ENCODE measurements at places on chromosomes 7 and 10.

DNA sequence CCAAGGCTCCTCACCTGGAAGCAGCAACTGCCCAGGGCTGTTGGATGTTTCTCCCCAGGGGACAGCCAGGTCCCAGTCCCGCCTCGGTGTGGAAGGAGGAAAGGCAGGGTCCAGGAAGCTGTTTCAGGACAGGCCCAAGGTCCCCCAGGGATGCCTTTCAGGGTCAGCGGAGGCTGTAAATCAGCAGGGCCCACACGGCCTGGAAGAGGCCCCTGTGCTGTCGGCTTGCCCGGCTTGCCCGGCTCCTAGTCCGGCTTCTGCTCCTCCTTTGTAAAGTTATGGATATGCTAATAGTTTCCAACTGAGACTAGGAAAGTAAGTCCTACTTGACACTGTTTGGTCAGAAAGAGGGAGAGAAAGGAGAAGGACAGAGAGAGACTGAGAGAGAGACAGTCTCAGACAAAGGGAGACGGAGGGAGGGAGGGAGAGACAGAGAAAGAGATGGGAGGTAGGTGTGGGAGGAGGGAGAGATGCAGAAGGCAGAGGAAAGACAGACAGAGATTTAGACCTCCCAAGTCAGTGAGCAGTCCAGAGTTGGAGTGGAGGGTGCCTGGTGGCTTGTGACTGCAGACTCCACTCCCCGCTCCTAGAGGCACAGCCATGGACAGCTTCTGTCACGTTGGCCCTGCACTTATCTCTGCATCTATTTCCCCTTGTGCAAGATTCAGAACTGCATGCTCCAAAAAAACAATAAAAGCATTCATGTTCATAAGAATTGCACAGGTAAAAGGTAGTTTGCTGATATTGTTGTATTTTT, 10.5 kb downstream of the IKZF1 start:
- no peak for DNase-seq

DNA sequence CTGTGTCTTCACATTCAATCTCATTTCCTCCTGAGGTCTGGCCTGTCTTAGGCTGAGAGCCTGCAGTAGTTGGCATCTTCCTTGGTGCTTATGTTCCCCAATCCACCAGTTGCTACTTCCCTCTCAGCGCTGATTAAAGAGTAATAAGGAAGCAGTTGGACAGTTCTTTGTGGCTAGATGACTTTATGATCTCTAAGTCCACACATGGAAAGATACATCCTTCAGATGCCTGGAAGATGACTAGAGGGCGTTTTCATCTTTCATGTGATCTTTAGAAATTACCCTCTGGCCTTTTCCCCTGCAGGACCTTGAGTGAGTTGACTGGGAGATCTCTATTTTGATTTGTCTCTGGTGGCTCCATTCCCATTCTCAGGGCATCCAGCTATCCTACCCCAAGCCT, 204.5 kb downstream of the GRM3 start:
- DNase-seq, result no peak

DNA sequence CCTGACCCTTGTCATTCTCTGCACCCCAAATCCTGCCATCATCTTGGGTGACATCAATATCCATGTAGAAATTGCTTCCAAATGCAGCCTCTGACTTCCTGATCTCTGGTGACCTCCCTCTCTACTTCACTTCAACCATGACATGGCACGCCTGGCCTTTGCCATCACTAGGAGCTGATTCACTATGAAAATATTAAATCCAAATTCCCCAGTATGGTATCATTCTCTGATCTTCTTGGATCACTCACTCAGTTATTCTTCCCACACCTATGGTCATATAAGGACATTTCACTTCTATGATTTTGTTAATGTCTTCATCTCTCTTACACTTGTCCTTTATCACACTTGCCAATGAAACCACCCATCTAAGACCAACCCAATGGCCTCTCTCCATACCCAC, 73.7 kb upstream of the ODAD2 start:
- DNase-seq, result no peak

GRCh38 chr10:94500063-94500462, 45.5 kb upstream of the HELLS start:
- DNase-seq, result no peak

DNA sequence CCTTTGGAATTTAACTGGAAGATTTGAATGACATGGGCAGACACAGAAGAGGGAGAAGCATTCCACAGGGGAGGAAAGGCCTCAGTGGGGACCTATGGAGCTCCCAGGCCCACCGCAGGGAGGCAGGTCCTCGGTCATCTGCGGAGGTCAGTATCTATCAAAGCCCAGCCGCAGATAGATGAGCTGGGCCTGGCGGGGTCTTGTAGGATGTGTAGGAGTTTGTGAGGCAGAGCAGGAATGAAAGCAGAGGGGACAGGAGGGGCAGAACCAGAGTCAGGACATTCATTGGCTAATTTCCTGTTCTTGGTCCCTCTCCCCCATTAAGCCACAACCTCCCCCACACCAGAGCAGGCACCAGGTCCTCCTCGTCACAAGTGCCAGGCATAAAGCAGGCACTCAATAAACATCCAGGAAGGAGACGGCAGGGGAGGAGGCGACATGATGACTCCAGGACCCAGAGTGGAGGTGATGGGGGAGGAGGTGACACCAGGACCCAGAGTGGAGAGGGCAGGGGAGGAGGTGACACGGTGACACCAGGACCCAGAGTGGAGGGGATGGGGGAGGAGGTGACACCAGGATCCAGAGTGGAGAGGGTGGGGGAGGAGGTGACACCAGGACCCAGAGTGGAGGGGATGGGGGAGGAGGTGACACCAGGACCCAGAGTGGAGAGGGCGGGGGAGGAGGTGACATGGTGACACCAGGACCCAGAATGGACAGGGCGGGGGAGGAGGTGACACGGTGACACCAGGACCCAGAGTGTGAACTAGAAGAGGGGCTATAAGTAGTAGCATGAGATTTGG, 83.7 kb upstream of the PDGFA start:
- no peak for DNase-seq

DNA sequence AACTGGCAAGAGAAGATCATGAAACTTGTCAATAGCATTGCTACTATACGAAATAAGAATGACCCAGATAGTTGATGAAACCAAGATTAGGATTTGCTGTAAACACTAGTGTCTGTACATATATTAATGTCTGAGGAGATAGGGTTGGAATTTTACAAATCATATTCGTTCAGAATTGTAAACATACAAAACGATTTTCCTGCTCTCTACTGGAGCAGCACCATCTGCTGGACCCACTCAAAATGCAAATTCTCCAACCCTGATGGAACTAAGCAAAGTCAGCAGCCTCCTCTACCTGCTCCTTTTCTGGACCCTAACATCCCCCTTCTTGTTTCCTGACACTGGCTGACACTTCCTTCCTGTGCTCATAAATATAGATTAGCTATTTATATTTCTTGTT, 29.4 kb upstream of the SGMS1 start:
- DNase-seq, result no peak

DNA sequence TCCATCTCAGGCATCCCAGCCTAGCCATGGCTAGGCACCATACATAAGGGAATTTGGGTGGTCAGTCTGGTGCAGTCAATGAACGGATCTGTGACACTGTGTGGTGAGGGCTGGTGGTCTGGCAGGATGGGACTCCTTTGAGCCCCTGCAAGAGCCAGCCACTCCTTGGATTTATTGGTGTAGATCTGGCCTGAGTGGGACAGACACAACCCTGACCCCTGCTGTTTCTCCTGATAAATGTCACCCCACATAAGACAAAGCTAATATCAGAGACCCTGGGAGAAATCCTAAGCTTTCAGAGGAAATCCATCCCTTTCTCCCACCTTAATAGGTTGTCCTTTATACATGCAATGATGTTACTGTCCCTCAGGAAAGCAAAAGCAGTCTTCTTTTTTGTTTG, 2.3 kb downstream of the FBXO24 start:
- DNase-seq, result no peak

GRCh38 chr10:34047389-34047788, 712.9 kb upstream of the NRP1 start:
- DNase-seq, result no peak

DNA sequence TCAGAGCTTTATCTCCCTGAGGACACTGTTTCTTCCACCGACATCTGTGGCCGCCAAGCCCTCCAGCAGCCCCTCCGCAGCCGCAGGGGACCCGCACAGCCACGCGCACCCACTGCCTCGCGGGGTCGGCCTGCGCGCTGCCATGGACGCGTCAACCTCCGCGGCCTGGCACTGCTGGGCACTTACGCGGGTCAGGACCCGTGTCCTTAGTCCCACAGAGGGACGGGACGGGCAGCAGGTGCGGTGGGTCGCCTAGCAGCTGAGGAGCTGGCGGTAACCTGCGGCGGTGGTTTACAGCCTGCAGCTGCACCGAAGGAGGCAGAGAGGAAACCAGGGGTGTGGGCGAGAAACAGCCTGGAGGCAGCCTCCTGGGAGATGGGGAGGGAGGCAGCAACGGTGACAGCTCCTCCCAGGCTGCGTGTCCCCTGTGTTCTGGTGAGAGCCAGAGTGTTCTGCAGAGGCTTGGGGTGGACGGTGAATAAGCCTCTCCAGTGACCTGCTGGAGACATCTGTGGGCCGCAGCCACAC, 61.3 kb downstream of the SEC61G start:
- no peak for DNase-seq

DNA sequence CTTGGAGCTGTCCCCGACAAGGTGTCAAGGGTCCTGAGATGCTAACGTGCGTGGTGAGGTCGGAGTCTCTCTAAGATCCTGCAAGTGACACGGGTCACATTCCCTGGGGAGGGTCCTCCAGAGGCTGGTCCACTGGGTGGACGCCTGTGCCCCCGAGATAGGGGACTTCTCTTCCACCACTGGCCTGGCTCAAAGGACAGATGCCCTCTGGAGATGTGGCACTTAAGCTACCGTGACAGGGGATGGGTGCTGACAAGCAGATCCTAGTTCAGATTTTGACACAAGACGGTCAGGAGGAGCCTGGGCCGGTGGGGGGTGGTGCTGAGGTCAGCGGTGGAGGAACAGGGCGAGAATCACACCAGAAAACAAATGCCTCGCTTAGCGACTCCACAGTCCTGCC, 178.0 kb downstream of the ADARB2 start:
- DNase-seq, result no peak

DNA sequence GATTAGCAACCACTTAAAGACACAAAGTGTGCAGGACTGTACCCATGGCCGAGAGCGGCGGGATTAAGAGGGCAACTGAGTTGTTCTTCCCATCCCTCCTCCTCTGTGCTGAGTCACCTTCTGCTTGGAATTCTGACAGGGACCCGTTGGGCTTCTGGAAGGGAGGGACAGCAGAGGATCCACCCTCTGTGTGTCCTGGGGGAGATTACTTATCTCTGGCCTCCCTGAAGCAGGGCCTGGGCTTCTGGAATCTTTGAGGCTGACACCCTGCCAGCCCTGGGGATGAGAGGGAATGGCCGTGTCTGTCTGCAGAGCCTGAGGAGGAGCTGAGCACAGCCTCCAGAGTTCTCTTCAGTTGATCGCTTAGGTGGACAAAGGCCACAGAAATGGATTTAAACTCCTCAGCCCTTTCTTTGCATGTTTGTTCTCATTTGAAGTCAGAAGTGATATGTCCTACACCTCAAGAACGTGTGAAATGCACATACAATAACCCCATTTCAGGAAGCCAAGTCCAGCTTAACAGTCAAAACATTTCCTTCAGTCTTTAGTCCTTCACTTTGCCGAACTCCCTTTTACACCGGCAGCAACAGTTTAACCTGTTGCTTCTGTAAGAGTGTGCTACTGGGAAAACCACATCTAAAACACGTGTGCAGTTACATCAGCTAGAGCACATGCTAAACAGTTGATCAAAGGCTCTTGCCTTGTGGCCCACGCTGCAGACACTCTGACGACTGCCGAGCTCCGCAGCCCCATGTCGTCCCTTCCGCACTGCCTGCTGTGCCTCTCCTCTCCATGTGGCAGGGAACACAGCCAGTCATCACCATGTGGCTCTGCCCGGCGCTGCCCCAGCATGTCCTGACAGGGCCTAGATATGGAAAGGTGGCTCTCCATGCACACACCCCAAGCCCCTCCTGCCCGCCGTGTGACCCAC, 55.7 kb downstream of the IKZF1 start:
- no peak for DNase-seq

GRCh38 chr7:40700653-40701421, 566.0 kb downstream of the SUGCT start:
- DNase-seq, result no peak

DNA sequence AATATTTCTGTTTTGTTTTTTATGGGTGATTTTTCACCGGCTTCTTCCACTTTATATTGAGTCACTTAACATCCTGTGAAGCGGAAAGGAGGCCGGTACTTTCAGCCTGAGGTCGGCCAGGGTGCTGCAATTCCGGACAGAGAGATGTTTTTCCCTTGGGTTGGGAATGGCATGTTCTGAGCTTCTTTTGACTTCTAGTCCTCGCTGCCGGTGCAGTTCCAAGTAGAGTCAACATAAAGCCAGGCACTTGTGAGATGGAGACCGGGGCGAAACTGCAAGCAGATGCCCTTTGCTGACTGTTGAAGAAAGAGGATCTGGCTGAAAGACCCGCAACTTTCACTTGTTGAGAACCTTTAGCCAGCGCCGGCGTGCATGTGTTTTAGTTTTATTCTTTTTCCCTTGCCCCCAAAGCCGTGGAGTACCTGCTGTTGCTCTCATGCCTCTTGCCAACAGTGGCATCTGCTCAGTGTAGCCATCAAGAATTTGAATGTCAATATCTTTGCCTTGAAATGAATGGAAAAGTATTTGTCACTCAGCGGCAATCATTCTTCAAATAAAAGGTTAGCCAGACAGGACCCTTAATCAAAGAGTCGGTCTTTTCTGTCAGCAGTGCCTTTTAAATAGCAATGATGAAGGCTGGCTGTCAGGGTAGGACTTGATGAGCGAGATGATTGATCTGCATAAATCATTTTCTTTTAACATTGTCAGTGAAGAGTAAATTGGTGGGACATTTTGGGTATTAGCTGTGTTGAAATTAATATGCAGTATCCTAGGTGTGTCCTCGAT, 351.2 kb downstream of the LRMDA start:
- no peak for DNase-seq

DNA sequence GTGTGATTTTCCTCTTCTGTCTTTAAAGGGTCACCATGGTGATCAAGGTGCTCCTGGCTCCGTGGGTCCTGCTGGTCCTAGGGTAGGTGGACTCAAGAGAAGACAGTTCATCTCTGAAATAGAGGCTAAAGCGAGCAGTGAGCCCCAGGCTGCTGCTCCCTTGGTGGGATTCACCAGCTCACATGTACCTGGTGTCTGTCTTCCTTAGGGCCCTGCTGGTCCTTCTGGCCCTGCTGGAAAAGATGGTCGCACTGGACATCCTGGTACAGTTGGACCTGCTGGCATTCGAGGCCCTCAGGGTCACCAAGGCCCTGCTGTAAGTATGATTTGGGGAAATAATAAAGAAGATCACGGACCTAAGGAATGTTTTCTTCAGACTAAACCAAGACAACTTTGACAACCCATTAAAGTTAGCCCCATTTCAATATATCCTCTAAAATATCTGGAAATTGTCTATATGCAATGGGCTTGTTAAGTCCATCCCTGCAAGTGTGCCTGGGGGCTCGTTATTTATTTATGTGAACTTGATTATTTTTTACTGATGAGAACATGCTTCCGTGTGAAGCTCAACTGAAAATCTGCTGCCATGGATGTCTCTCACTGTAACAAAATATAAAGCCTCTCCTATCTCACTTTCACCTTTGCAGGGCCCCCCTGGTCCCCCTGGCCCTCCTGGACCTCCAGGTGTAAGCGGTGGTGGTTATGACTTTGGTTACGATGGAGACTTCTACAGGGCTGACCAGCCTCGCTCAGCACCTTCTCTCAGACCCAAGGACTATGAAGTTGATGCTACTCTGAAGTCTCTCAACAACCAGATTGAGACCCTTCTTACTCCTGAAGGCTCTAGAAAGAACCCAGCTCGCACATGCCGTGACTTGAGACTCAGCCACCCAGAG, 32.5 kb downstream of the COL1A2 start:
- DNase-seq, result no peak

- no peak for DNase-seq
These were observed 90.2 kb upstream of the CACUL1 start for GRCh38 chr10:118844731-118845521.
